ENCODE measurements at places on chromosomes 5 and 9.

DNA sequence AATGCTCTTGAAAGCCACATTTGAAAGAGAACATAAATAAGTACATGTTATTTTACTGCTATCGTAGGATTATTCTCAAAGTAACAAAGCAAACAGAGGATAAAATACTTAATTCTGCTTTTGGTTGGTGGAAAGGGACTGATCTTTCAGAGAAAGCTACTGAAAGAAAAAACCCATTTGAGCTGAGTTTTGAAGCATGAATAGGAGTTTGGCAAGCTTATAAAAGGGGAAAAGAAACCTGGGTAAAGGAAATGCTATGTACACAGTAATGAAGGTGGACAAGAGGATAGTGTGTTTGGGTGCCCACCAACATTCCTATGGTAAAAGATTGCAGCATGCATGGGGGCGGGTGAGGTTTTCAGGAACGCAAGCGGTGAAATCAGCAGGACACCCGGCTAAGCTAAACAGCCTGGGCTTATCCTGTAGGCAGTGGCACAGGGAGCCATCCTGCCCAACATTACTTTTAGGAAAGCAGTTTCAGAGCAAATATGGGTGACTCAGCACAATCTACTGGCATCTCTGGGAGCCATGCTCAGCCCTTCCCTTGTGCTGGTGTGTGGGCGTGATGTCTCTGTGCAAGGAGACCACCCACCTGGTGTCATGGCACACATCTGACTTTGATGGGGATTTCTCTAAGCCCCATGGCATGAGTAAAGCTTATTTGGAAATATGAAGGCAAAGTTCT is 673.9 kb upstream of the KLF4 start:
- DNase-seq = no peak

DNA sequence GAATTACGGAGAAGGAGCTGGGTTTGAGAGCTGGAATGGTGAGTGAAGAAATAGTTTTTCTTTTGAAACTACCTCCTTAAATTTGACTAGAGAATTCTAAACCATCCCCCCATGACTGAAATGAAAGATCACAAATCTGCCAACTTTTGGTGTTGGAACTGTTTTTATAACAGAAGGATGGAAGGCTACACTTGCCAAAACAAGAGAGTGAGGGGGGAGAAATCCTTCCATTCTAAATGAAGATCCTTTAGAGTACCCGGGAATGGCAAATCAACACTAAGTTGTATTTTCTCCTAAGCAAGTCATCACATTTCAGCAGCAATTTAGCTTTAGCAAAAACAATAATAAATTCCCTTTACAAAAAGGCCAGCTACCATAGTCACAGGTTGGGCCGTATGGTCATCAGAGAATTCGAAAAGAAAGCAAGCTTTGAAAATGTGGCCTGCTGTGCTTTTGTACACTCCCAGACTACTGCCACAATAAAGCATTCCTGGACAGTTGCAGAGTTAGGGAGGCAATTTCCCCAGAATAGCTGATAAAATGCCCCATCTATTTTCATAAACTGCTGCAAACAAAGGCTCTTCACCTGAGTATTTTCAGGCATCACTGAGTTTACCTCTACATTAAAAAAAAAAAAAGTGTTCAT is 25.0 kb upstream of the FREM1 start:
- DNase-seq = no peak

DNA sequence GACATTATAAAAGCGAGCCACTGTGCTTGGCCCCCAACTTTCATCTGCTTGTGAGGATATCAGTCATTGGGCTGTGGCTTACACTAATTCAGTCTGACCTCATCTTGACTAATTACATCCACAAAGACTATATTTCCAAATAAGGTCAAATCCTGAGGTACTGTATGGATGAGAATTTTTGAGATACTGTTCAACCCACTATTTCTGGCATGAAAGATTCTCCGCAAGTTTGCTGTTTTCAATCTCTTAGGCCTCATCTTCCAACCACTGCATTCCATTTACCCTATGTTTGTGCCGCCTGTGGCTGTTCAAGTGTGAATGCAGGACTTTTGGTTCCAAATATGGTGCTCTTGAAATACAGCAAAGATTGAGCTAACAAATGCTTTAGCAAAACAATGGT is 400.9 kb upstream of the SGCD start:
- no peak for DNase-seq

GRCh38 chr9:35688558-35689541 is 875 bp downstream of the TPM2 start:
- DNase-seq = no peak

DNA sequence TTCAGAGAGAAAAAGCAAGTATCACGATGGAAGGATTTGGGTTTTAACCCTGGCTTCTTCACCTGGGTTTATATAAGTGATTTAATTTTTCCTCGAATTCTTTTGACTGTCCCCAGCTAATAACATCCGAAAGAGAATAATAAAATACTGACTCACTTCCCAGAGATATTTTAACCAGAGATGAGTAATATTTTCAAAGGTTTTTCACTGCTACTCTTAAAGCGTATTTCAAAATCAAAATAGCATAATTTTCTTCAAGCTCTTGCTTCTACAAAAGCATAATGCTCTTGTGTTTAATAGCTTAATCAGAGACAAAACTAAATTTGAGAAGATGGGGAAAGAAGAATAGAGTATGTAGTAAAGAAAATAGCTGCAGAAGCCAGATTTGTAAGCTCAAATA is 215.2 kb upstream of the PTGER4 start:
- no peak for DNase-seq

GRCh38 chr5:172724242-172725183 is 46.5 kb downstream of the DUSP1 start:
- DNase-seq = no peak

DNA sequence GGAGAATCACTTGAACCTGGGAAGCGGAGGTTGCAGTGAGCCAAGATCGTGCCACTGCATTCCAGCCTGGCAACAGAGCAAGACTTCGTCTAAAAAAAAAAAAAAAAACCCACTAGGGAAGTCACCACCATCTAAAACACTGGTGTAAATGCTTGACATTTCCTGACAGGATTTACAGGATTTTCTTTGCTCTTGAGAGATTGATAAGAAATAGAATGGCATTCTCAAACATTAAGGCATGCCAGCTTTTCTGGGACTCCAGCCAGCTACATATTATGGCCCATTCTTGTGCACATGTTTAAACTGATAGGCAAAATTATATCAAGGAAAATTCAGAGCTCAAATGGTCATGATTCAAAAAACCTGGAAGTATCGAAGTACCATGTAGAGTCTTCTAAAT is 28.7 kb downstream of the GTF3C4 start:
- DNase-seq = no peak

DNA sequence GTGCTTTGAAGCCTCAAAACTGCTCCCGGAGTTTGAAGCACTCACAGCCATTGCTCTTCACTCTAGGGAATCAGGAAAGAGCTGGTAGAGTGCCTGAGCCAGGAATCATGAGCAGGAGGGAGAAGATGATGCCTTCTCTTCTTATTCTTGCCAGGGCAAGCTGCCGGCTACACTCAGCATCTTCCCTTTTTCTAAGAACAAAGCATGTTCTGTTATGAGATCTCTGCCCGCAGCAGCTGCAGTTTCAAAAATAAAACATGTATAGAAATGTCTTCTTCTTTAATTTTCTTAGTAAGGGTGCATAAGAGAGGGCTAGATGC is 57.9 kb upstream of the RICTOR start:
- DNase-seq = no peak

- no peak for DNase-seq
Measured at GRCh38 chr9:115225459-115226116, 107.6 kb upstream of the TNC start.

- no peak for DNase-seq
Measured at GRCh38 chr5:6717687-6718086, 4.5 kb downstream of the TENT4A start.

- no peak for DNase-seq
Measured at GRCh38 chr9:80440724-80441123, 869.0 kb downstream of the TLE4 start.

DNA sequence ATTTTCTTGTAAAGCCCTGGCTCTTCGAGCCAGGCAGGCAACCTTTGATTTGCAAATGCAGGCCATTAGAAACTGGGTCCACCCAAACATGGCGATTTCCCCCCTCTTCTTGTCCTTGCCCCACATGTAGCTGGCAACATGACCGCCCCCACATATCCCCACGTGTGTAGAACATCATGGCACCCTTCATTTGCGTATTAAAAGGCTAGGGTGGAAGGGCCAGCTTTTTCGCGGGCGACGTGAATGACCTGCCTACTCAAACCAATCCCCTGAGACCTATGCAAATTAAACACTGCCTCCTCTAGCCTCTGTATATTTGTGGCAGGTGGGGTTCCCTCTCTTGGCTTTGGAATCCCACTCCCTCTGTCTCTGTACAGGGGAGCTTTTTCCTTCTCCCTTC is 107.0 kb upstream of the CLINT1 start:
- no peak for DNase-seq

DNA sequence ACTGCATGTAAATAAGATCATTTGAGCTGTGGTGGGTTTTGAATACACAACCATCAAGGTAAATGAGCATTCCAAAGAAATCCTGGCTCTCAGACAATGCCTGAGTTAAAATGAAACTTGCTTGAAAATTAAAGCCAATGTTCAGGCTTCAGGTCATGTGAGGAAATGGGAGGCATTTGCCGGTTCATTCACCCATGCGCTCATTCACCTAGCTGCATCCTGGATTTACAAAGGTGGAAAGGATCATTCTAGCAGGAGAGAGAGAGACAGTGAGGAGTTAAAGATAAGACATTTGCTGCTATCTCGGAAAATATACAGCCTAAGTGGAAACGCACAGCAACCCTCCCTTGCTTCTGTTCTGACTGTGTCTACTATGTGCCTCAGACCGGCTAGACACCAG is 143.8 kb upstream of the KLF4 start:
- no peak for DNase-seq

GRCh38 chr5:137264573-137264972 is 234.6 kb downstream of the SPOCK1 start:
- no peak for DNase-seq

- DNase-seq = no peak
Measured at GRCh38 chr9:85185486-85186217, 516.1 kb downstream of the NTRK2 start.

- no peak for DNase-seq
Measured at GRCh38 chr5:35847961-35848360, 8.7 kb upstream of the IL7R start.

GRCh38 chr5:50724262-50724661 is 57.8 kb downstream of the PARP8 start:
- DNase-seq = no peak

- no peak for DNase-seq
Measured at GRCh38 chr5:138529812-138530211, 13.2 kb downstream of the ETF1 start.

GRCh38 chr9:132989414-132989996 is 11.0 kb downstream of the GFI1B start:
- DNase-seq = no peak

GRCh38 chr9:99235926-99236634 is 14.0 kb downstream of the SEC61B start:
- DNase-seq = no peak

DNA sequence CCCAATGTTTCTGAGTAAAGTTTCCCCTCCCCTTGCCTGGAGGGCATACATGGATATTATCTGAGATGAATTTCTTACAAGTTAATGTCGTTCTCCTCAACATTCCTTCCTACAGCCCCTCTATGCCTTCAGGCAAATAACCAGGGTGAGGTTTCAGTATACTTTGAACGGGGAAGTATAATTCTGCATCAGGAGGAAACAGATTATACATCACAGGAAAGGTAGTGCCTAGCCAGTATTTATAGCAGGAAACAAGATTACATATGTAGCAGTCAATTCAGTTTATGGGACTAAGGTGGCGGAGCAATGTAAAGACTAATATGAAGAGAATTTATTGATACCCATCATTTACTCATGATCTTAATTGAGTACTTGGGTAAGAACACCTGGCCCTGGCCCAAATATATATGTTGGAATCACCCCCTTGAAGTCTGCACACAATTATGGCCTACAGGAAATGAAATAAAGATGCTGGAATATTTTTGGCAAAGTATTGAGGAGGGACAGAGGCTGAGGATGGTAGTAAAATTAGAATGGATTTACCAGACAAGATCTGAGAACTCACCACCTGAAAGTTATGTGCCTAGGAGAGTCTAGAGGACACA is 661.1 kb downstream of the PTPRD start:
- DNase-seq = no peak

- no peak for DNase-seq
Measured at GRCh38 chr9:131690941-131691573, 48.8 kb downstream of the RAPGEF1 start.

DNA sequence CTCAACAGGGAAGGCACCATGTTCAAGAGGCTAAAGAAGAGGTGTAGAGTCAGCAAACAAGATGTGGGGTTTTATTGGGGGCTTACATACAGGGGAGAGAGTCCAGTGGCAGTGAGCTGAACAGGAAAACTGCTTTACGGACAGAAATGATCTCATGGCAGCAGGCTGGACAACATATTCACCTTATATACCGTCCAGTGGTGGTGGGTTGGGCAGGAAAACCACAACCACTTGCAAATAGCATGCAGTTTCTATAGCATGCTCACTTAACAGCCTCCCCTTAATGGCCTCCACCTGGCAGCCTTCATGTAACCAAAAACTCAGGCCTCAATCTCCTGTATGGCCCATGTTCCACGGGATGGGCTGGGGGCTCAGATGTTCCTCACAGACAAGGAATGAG is 5.4 kb downstream of the TNFSF8 start:
- no peak for DNase-seq

GRCh38 chr5:150394131-150394530 is 18.6 kb downstream of the CD74 start:
- no peak for DNase-seq

GRCh38 chr9:126327006-126327713 is 531 bp downstream of the MVB12B start:
- DNase-seq = no peak

Measured in heart right ventricle (tissue), 16 donors.